ENCODE measurements at places on chromosomes 12 and 14.

- DNase-seq: no peak
Measured at GRCh38 chr12:72511906-72512305, 239.7 kb downstream of the TRHDE start.

- DNase-seq: no peak
Measured at GRCh38 chr14:74891870-74892269, 10.2 kb downstream of the DLST start.

DNA sequence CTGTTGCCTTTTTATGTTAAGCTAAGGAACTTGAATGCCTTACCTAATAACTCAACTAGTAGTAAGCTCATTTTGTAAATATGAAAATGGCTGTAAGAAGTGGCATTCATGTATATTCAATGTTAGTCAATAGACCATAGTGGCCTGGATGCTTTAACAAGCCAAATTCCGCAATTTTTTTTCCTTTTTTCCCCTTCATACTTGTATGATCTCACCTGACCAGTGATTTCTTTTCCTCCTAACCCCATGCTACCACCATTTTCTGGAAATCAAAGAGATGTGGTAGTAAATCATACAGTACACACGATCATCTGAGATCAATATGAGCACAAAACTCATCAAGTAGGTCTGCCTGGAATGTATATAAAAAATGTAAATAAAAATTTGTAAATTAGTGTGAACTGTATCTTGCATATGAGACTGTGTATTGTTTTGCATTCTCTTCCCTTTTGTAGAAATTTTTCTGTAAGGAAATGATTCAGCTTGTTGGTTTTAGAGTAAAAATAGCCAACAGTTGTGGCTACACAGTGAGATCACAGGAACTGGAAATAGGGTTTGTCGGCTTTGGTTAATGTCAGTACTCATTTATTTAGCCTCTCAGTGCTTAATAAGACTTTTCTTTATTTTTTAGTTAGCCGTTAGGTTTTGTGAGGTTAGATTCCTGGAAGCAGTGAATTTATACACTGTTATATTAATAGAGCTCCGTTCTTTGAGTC is 62.5 kb downstream of the ETNK1 start:
- peak; percentile 37 for DNase-seq

GRCh38 chr12:117330441-117331113 is 30.8 kb downstream of the NOS1 start:
- no peak for DNase-seq

DNA sequence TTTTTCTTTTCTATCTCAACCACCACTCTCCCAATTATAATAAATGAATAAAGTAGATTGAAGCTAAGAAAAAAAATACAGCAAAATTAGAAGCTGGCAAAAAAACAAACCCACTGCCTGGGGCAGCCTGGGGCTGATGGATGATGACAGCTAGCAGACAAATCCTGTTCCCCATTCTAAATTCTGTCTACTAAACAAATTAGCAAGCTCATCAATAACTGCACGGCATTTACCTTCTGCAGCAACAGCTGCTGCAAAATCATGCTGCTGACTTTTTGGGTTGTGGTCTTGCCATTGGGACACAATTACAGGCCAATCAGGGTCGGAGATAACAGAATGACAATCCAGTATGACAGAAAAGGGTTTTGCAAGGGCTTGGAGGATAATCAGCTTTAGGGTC is 443.6 kb upstream of the SOX5 start:
- no peak for DNase-seq
